ENCODE measurements at places on chromosomes 11 and 22.

- no peak overlapping the region for H3K27ac ChIP-seq
Observed at GRCh38 chr11:109148669-109149068, 273.3 kb upstream of the C11orf87 start.

DNA sequence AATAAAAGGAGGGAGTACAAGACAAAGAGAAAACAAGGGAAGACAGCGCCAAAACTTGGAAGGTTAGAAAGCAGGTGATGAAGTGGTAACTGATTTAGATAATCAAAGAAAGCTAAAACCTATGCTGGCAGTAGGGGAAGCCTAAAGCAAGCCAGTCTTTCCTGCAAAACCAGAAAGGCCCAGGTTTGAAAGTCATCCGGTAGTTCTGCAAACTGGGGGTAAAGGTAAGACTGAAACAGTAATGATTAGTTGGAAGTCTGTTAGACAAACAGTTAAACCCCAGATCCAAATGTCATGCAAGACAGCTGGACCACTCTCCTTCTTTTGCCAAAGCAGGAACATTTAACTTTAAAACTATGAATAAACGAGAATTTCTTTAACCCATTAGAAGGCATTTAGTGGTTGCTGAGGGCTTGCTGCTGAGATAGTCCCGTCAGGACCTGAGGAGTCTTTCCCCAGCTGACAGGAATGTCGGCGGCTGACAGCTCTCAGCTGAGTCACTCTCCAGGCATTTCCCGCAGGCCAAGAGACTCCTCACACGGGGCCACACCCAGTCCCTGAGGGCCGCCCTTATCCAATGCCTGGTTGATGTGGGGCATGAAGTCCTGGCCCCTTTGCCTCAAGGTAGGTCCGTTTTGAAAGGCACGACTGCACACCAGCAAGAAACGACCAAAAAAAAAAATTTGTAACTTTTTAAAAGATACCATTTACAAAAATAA lies 36.3 kb upstream of the CFAP300 start:
- no peak overlapping the region for H3K27ac ChIP-seq
- H3K4me1 ChIP-seq: peaks cover 10% of the 10 kb centered on the region
- H3K36me3 ChIP-seq: no peaks in the 10 kb centered on the region
- H3K27me3 ChIP-seq: peaks cover 14% of the 10 kb centered on the region

GRCh38 chr11:97610000-97610399 lies 1220.2 kb downstream of the JRKL start:
- H3K27me3 ChIP-seq: no peaks in the 10 kb centered on the region
- no peak for DNase-seq
- no peaks in the 10 kb centered on the region for H3K36me3 ChIP-seq
- H3K4me3 ChIP-seq: no peak overlapping the region
- H3K4me1 ChIP-seq: no peaks in the 10 kb centered on the region

DNA sequence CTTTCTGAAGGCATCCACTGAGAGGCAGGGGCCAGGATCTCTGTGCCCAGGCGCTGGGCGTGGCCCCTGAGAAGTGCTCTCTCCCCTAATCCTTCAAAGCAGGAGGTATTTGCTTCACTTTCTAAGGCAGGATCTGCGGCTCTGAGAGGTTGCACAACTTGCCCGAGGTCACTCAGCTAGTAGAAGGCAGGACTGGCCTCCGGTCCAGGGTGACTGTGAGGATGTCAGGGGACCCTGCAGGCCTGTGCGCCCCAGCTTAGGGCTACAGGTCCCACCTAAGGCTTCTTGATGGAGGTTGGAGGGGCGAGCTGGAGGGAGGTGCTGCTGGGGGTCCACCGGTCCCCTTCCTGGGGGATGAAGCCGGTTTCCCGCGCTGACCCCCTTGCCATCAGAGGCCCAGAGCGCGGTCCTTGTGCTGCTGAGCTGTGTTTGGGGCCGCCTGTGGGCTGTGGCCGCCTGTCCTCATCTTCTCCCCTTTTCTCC lies 979 bp downstream of the SMIM38 start:
- no peak overlapping the region for H3K27ac ChIP-seq
- no peaks in the 10 kb centered on the region for H3K36me3 ChIP-seq

- H3K27me3 ChIP-seq: peaks cover 21% of the 10 kb centered on the region
- H3K27ac ChIP-seq: no peak overlapping the region
- no peaks in the 10 kb centered on the region for H3K36me3 ChIP-seq
Observed at GRCh38 chr11:10208131-10208575, 85.9 kb downstream of the SBF2 start.

Data from activated T-helper 2 cell treated with anti-CD3 and anti-CD28 coated beads, Interferon-gamma antibody, Interleukin-2, Interleukin-4, amounts not matched to agents 10 μg/mL and 5 μg/mL and 100 μg/mL, durations not matched to agents 14 hours and 24 hours and 36 hours (primary cell).